ENCODE measurements at places on chromosomes 5 and 9.

GRCh38 chr5:170565072-170565471, 61.3 kb downstream of the KCNIP1 start:
- DNase-seq, result no peak

DNA sequence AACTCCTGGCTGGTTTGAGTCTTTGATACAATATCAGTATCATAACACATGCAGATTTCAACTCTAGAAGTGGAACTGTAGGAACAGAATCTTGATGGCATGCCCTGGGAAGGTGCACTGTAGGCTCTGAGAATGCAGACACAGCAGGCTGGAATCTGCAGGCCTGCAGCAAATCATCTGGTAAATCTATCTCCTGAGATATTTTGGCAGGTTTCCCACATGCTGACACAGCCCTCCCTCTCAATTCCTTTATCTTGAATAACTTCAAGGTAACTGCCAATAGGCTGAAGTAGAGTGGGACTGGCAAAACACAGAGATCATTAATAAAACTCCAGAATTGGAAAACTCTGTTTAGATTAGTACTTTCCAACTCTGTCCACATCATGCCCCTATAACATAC, 177.8 kb upstream of the PCSK5 start:
- no peak for DNase-seq

DNA sequence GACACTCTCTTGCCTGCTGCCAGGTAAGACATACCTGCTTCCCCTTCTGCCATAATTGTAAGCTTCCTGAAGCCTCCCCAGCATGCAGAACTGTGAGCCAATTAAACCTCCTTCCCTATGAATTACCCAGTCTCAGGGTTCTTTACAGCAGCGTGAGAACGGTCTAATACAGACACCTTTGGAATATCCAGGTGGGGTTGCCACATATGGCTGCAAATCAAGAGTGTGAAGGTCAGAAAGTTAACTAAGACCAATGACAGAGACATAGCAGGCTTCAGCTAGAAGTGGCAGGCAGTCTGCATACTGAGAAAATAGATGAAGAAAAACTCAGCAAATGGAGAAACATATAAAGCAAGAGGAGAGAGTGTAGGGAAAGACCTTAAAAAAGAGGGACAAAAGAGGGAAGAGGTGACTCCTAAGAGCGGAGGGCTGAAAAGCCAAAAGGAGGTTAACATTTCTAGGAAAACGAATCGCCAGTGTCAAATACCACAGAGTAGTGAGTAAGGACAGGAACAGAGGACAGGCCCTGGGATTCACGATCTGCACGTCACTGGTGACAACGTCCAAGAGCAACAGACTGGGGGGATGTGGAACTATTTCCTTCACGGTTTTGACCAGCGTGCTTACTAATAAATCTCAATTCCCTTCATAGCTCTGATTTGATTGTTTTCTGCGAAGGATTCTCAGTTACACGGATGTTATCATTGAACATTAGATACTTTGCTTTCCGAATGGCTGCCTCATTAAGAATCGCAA, 1.7 kb upstream of the ACO1 start:
- DNase-seq, result no peak

DNA sequence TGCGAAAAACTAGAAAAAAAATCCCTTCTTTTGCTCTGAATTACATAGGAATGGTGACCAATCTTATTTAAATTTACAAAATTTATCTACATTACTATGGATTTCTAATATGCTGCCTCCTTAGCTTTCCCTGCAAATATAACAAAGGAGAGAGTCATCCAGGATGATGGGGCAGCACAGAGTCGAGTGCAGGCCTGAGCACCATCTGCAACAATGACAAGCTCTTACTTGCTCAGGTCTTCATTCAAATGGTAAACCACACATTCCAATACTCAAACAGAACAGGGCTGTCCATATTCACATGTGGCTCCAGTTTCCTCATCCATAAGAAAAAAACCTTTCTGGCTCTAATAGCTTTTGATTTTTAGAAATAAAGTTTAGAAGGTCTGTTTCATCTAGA, 33.5 kb upstream of the ZNF354B start:
- DNase-seq, result no peak

DNA sequence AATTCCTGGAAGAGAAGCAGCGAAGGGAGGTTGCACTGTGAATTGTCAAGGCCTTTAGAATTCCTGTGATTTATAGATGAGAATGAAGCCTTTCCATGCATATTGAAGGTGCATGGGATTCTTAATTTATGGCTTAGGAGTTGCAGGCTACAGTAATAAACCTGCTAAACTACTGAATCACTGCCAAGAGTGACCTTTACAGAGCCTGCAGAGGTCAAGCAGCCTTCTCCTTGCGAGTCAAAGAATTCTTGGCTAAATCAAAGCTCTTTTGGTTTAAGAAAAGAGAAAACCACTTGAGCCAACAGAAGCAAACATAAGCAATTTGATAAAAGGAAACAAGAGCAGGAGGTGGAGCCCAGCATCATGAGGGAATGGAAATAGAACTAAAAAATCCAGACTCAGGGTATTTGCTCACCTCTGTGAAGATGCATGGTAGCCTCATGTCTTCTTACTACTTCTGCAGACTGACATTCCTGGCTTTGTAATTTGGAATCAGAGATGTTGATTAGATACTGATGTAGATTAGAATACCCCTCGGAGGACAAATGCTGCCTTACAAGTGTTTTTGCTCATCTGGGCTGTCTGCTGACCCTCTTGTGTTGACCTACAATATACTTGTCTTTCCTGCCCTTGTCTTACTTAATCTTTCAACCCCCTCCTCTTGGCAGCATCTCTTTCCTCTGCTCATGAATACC, 90.3 kb upstream of the IFNK start:
- no peak for DNase-seq

DNA sequence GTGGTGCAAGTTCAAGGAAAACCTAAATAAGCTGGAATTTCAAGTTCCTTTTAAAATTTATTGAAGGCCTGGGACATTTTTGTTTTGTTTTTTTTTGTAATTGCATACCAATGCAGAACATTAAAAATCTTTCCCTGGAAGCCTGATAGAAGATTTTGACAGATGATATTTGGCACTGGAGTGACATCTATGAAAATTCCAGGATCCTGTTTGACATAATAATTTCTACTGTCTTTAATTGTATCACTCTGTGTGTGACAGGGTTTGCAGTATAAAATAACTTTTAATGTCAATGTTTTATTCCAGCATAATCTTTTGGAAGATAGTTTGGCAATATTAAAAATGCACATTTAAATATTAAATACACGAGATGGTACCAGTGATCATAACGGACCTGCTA, 514.2 kb upstream of the ACO1 start:
- DNase-seq, result no peak

DNA sequence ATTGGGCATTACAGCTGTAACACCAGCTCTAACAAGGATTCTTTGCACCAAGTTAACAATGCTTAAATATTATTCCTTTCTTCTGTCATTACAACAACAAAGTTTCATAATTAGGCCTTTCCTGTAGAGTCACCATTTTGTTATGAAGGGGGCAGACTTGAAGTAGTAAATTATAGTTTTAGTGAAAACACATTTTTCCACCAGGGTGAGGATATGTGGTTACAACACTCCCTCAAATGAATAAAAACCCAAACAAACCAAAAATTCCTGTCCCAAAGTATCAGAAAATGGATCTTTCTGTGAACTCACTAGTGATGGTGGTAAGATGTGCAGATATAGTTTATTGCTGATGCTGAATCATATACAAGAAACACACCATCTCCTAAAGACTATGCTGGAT, 250.5 kb upstream of the TUT7 start:
- no peak for DNase-seq

DNA sequence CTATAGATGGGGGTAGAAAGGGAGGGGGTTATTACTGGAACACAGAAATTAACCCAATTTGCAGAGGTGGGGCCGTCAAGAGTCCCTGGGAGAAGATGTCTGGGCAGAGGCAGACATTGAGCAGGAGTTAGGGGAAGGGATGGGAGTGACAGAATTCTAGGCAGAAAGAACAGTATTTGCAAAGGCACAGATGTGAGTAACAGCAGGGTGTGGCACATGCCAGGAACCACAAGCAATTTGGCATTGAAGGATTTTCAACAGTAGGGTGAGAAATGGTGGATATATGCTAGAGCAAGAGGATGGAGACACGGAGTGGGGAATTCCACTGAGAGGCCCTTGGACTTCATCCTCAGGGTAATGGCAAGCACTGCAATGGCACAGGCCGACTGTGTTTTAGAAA, 71.6 kb upstream of the FRRS1L start:
- DNase-seq, result no peak

DNA sequence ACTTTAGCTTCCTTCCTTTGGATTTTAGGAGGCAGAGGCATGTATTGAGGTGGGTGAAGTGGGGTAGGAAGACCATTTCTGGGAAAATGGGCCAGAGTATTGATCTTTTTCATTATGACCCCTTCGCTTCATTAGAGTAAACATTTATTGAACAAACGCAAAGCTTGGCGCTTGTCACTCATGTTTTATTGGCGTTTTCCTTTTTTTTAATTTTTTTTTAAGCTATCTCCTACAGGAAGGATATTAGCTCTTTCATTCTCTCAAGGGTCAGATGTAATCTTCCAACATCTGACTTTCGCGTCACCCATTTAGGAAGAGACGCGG, 273 bp upstream of the SUB1 start:
- no peak for DNase-seq

GRCh38 chr5:11903614-11904264, 507 bp downstream of the CTNND2 start:
- DNase-seq, result no peak

GRCh38 chr5:40404613-40405012, 275.1 kb upstream of the PTGER4 start:
- DNase-seq, result no peak

DNA sequence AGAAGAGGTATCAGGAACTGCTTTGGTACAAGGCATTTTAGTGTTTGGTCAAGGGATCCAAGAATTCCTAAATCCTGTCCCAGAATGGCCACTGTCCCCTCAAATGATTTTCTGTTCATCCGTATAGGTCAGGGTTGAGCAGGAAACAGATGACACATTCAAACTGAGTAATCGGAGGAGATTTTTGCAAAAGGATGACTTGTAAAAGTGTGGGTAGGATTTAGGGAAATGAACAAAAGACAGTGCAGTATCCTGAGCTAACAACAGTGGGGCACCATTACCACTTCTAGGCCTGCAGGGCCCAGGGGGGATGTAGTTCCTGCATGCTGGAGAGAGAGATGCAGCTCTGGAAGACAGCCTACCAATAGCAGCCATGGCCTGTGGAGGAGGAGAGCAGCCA, 290.1 kb downstream of the ZSWIM6 start:
- no peak for DNase-seq

- no peak for DNase-seq
Measured at GRCh38 chr5:119217183-119217582, 138.6 kb upstream of the TNFAIP8 start.

DNA sequence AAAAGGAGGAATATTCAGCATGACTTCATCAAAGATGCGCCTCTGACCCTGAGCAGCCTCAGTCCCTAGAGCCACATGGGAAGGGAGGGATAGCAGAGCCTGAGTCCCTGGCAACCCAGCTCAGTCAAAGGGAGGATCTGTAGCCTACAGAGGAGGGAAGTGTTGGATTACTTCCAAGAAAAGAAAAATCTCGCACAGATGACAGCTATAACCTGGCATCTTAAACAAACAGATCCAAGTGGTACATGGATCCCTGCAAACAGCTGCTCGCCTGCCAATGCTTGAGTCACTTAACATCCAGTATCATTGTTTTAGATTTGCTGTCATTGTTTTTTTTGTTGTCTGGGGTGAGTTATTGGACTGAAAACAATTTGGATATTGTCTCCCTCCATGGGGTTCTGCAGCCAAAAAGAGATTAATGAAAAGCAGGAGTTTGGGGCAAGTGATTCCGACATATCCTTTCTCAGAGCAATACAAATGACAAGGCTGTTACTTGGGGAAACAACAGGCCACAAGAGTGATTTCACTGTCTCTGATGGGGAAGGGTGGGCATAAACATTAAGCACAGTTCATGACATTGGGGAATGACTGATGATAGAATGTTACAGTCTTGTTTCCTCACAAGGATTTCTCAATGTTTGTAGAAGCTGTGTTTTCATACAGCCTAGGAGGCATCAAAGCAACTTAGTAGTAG, 153.5 kb upstream of the KIF2A start:
- no peak for DNase-seq

- DNase-seq, result no peak
Measured at GRCh38 chr5:107556575-107556974, 114.2 kb downstream of the EFNA5 start.

GRCh38 chr5:112711436-112711835, 26.2 kb upstream of the APC start:
- DNase-seq, result no peak

GRCh38 chr5:172436078-172436878, 18.0 kb downstream of the SH3PXD2B start:
- DNase-seq, result no peak

GRCh38 chr9:21964925-21965385, 29.2 kb downstream of the CDKN2A start:
- DNase-seq, result no peak

DNA sequence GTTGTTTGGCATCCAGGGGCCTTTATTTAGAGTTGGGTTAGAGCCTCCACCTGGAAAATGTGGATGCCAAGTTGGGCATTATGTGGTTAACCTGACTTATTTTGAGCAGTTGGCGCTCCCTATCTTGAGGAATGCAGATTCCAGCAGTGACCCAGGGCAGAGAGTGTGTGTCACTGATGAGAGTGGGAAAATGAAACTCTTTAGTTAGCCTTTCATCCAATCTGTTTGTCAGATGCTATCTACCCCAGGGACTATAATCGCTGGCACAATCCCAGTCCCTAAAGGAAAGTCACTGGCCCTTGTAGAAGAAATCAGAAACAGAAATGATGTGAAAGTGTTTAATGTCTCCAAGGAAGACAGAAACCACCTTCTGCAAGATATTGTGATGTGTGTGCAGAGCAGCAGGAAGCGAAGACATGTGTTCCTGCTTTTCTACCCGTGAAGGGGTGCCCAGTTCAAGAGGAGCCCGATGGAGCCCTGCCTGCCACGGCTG, 10.2 kb upstream of the STING1 start:
- no peak for DNase-seq

GRCh38 chr5:35213608-35214007, 16.7 kb downstream of the PRLR start:
- no peak for DNase-seq

GRCh38 chr9:121607434-121608167, 43.8 kb upstream of the DAB2IP start:
- no peak for DNase-seq

GRCh38 chr9:12318732-12319685, 374.2 kb upstream of the TYRP1 start:
- no peak for DNase-seq

DNA sequence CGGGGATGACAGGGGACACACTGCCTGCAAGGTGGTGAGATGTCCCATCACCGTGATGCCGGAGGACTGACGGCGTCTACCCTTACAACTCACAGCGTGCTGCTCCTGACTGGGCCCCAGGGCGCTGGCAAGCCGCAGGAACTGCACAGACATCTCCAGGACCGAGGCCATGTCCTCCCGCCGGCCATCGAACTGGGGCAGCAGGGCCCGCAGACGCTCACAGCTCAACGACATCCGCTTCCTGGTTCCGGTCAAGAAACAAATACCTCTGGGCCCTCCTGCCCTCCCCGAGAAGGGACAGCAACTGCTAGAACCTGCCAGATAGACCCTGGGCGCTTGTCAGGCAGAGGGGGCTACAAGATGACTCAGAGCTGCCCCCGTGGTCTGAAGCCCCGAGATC, 1.0 kb downstream of the SOHLH1 start:
- DNase-seq, result no peak

All from stimulated activated CD4-positive, alpha-beta T cell treated with anti-CD3 and anti-CD28 coated beads, TNF-alpha, amount 100 ng/mL, for 1 hour (primary cell).